ENCODE measurements at places on chromosomes 2 and 18.

- DNase-seq: peak; percentile 22
Observed at GRCh38 chr2:4745056-4745991, 946.9 kb upstream of the SOX11 start.

DNA sequence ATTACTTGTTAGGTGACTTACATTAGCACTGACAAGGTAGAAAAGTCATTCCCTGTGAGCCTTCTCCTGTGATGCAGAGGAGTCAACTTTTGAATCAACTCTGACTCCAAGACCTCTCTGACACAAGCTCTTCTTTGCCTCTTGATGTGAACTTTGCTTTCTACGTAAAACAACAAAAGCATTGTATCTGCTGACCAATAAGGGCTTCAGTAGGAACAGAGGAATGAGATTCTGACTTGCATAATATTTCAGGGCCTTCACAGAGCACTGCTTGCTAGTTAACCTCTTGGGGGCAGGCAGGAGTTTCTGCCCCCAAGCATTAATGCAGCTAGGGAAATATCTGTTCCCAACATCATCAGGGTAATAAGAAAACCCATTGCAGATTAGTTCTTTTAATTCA is 791.5 kb downstream of the BCL11A start:
- no peak for DNase-seq

GRCh38 chr18:51082571-51083267 is 52.7 kb downstream of the SMAD4 start:
- no peak for DNase-seq

- no peak for DNase-seq
Observed at GRCh38 chr2:7096726-7097352, 179.6 kb downstream of the RNF144A start.

GRCh38 chr2:6982934-6983589 is 65.8 kb downstream of the RNF144A start:
- no peak for DNase-seq

DNA sequence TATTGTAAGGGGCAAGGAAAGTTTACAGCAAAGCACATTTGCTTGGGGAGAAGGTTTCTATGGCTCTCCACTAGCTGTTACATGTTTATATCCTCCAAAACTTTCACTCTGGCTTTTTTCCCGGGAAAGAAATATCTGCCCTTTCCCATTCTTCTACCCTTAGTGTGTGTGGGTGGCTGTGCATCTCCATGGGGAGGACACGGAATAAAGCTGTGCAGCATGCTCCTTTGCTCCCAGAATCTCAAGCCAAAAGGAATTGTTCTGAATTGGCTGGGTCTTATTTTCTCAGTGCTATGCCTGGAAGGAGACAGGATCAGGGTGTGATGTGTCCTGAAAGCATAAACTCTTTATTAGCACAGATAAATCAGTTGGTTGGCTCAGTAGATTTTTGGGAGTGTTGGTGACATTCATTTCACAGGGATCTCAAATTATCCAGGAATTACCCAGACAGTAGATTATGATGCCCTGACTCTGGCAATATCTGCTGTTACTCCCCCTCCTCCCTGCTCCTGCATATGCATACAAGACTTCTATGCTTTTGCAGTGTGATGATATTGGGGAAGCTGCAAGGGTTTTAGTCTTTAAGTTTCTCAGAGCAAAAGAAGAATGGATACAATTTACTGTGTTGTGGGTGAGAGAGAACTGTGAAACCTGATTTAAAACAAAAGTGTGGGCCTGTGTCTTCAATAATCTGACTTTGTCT is 63.1 kb downstream of the PARD3B start:
- peak; percentile 33 for DNase-seq

GRCh38 chr18:44557616-44558151 is 123.0 kb upstream of the SETBP1 start:
- no peak for DNase-seq

DNA sequence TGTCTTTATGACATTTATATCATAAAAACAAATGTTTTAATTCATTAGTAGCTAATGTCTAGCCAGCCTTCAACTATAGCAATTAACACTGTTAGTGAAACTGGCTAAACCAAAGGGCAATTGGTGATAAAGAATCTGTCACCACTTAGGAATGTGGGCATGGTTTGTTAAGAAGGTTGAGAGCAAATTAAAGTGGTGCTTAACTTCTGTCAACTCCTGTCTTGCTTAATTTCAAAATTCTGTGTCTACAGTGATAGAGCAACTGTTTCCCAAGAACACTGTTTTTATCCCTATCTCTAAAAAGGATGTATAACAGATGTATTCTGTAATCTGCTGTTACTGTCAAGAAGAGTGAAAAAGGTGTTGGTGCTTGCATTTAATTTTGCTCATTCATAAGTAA is 36.5 kb downstream of the CFAP36 start:
- no peak for DNase-seq

DNA sequence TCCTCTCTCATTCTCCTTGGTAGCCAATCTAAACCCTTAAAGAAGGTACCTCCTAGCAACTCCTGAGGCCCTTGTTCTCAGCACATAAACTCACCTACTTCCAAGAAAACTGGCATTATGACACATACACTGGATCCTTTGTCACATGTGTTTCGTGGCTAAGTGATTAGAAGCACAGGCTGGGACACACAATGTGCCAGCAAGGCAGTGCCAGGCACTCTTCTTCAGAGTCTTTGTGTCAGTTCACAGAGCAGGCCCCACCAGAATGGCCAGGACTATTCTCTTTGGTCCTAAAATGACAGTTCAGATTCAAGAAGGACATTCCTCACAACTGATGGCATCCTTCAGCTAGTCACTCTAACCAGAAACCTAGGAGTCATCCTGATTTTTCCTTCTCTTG is 40.3 kb downstream of the SMC6 start:
- DNase-seq: no peak

- no peak for DNase-seq
Observed at GRCh38 chr2:101331202-101331601, 22.7 kb upstream of the RNF149 start.

DNA sequence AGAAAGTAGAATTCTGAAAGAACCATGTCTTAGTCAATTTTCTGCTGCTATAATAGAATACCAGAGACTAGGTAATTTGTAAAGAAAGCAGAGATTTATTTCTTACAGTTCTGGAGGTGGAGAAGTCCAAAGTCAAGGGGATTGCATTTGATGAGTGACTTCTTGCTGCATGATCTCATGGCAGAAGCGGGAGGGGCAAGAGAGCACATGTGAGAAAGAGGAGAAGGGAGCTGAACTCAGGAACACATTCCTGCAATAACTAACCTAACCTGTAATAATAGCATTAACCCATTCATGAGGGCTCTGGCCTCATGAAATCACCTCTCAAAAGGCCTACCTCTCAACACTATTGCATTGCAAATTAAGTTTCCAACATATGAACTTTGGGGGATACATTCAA is 797.5 kb upstream of the POU3F3 start:
- no peak for DNase-seq

DNA sequence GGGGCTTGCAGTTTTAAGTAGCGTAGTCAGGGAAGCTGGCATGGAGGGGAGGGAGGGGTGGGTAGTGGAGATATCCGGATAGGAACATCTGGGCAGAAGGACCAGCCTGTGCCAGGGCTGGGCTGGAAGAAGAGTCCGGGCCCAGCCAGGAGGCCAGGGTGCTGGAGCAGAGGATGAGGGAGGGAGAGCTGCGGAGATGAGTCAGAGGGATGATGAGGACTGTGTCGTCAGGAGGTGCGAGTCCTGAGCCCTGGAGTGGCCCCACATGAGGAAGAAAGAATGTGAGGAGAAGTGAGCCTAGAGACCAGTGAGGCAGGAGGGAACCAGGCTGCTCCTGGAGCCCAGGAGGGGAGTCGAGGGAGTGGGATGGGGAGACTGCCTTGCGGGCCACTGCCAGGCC is 82.4 kb downstream of the CTIF start:
- DNase-seq: no peak

- no peak for DNase-seq
Observed at GRCh38 chr2:136116813-136117390, 1.0 kb downstream of the CXCR4 start.

DNA sequence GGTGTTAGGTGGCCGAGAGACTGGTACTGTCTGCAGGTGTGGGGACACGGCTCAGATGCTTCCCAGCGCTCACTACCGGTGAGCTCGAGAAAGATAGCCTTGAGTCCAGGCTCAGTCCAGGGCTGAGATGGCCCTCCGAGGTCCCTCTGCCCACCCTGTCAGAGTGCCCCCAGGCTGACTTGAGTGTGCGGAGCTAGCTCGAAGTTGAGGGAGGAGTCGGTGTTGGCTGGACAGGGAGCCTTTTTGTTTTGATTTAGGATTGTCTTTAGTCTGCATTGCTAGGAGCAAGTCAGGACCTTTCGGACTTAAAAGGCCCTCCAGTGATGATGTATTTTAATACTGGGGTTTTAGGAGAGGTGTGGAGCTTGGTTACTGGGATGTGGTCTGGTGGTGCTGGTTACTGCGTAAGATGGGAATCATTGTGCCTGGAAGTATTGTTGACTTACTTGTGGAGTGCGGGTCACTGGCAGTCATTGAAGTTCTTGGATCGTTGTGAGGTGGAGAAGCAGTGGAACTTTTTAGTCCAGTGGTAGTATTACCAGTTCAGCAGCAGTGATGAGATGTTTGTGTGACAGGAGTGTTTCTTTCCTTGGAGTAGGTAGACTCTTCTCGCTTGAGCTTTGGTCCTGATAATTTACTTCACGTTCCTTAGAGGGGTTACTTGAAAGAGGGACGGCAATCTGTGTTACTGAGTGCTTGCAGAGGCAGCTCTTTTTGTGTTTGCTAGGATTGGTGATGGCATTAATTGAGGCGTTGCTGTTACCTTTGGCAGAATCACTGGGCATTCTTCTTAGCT is 633 bp downstream of the KIAA1328 start:
- peak; percentile 52 for DNase-seq

- no peak for DNase-seq
Observed at GRCh38 chr2:239991689-239992314, 33.3 kb downstream of the NDUFA10 start.

GRCh38 chr18:11387880-11388279 is 221.5 kb upstream of the SLC35G4 start:
- DNase-seq: no peak

GRCh38 chr2:42169874-42170521 is 845 bp downstream of the EML4 start:
- DNase-seq: no peak

DNA sequence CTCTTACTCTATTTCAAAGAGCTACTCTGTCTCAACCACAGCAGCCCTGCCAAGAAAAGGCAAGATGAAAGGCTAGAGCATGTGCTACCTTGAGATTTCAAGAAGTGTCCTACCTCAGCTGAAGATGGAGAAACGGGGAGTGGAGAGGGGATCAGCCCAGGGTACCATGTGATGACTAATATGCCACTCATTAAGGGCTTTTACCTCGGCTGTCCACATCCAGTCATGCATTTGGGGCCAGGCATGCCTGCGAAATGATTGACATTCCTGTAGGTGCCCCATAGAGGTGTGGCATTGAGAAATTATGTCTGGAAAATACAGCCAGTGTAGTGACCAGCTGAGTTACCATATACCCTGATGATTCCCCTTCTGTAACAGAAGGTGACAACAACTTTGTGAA is 96.1 kb downstream of the NRP2 start:
- no peak for DNase-seq

DNA sequence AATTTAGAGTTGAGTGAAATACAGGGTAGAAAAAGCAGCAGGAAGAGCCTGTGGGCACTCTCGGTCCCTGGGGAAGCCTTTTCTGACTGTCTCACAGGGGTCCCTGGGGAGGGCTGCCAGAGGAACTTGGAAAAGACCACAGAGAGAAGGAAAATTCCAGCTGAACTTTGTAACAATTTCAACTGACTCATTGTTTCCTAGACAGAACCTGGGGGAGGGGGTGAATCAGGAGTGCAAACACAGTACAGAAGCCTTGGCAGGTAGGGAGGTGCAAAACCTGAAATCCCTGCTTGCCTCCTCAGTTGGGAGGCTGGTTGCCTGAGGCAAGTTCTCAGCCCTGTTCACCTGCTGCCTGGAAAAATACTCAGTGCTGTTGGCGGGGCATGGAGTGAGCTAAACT is 106.8 kb downstream of the GRB14 start:
- no peak for DNase-seq

DNA sequence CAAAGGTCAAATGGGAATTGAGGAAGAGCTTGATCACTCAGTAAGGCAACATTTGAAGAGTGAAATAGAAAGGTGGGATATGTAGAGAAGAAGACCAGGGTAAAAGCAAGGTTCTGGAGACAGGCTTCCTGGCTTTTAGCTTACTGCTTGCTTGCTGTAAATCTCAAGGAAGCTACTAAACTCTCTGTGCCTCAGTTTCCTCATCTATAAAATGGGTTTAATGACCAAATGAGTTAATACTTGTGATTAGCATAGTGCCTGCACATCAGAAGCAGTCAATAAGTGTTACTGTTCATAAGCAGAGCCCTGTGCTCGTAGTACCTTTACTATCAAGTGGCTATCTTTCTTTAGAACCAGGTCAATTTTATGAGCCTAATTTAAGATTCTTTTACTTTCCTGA is 222.2 kb upstream of the ITGA4 start:
- no peak for DNase-seq

- no peak for DNase-seq
Observed at GRCh38 chr2:139438478-139438877, 658.3 kb upstream of the NXPH2 start.

DNA sequence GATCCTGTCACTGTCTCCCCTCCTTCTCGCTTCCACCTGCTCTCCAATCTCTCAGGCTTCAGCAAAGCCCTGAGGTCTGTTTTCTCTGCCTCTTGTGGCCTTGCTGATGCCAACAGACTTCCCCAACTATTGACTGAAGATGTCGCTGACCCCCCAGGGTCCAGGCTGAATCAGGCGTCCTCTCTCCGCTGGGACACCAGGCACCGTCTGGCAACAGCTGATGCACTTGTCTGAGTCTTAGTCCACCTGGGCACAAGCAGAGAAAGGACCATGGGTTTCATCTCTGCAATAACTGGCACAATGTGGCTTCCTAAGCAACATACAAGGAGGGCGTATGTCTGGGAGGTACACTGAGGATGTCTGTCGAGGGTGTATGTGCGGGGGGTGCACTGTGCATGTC is 248.7 kb upstream of the MYT1L start:
- no peak for DNase-seq

- no peak for DNase-seq
Observed at GRCh38 chr2:231364961-231365810, 30.3 kb upstream of the B3GNT7 start.

DNA sequence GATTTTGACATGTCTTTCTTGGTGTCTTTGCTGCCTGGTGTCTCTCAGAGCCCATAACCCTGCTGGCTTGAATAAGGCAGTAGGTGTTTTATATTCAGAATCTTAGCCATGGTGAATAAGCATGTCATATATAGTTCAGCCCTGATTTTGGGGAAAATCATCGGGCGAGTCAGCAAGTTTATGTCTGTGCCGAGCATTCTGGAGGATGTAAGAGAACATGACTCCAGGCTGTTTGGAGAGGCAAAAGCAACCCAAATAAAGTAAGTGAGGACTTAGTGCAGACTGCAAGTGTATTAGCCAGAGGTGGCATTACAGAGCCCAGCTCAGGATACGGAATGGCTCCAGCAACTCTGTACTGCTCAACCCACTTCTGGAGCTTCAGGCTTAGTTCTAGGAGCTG is 50.3 kb downstream of the TCF7L1 start:
- no peak for DNase-seq

- DNase-seq: no peak
Observed at GRCh38 chr2:148162871-148163270, 142.0 kb downstream of the MBD5 start.

- no peak for DNase-seq
Observed at GRCh38 chr2:186423481-186423880, 62.6 kb upstream of the ZC3H15 start.

Measured in left renal pelvis (tissue), 4 donors.